ENCODE measurements at places on chromosomes 7 and 10.

- DNase-seq: no peak
Observed at GRCh38 chr7:141889321-141889720, 26.9 kb upstream of the OR9A4 start.

DNA sequence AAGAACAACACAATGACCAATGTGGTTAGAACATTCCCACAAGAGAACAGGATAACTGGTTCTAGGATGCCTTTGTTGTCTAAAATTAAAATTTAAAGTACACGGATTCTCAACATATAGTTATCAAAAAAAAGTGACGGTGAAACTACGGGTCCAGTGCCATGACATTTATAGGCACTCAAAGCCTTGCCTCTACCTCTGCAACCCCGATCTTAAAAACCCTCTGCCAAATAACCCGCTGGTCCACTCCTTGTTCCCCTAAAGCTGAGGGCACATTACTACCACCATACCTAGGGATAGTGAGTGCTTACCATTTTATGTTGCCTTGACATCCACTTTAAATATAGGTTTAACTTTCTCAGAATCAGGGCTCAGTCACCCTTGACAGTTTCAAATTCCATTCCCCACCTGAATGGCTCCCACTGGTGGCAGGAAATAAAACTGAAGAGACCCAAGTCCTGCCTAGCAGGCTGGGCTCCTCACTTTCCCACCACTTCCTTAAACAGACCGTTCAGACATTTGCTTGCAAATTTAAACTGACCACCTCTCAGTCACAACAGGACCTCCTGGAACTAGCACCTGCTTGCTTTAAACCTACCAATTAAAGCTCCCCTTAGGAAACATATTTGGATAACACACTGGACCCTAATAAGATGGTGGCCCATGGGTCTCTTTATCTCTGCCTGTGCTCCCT lies 169.9 kb upstream of the ASAH2 start:
- no peak for DNase-seq

DNA sequence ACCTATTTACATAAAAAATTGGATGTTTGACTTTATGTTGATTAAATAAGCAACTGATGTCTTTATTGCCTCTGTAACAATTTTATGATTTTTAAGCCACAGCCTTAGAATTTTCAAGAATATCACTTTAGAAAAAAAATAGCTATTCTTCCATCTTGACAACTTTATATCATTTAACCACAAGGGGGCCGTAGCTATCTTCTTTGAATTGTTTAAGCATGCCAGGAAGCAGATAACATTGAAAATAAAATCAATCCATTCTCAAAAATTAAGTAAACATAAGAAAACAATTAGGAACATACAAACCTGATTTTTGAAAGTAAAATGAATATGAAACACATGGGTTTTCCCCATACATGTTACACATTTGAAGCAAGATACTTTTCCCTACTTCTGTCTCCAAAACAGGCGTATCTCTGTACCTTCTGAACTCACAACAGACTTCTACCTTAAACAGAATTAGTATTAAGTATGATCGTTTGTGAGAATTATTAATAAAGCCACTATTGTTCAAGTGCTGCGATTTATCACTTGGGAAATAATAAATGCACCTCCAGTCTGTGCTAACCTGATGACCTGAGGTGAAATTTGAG lies 209.0 kb downstream of the CACNA2D1 start:
- peak; percentile 65 for DNase-seq

- no peak for DNase-seq
Observed at GRCh38 chr7:55549457-55549856, 22.8 kb downstream of the VOPP1 start.

GRCh38 chr10:25768167-25768566 lies 165.9 kb upstream of the MYO3A start:
- no peak for DNase-seq

DNA sequence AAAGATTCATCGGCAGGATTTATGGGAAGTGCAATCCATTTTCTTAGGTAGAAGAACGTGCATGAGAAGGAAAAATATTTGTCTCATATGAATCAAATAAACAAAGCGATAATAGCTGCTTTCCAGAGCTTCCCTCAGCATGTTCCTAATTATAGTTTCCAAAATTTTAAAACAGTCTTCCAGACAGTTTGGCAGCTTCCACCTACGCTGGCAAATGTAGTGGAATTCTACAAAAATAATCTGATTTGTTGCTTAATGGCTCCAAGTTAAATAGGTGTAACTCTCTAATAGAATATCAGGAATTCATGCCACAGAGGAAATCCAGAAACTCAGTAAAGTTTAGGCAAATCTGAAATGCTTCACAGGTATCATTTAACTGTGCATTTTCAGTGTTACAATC lies 23.3 kb upstream of the AGBL3 start:
- no peak for DNase-seq

DNA sequence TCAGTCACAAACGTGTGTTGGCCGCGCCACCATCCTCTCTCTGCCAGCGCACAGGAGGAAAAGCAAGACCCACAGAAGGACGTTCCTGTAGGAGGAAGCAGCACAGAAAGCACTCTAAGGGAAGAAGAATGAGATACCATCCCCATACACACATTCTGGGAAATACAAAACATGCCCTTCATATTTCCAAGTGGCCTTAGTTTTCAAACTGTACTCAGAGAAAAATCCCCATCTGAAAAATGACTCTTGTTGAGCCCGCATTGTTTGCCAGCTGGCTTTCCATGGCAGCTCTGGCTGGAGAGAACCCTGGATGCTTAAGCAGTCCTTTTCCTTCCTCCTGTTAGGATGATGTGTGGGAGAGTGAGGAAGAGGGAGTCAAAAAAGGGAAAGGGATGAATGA lies 33.1 kb downstream of the MTURN start:
- DNase-seq: no peak

DNA sequence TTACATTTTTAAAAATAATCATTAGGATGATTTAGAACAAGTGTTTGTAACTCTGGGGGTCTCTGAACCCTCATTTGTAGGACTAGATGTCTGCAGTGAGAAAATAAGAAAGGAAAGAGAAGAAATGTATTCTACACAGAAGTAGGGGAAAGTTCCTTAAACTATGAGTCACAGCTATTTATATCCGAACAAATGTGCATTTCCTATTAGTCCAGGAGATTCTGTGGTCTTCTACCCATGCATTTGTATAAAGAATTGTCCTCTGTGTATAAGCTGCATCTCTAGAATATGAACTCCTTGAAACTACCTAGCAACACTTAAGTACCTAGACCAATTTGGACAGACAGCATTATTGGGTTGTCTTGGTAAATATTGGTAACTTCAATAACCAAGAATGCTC lies 15.9 kb upstream of the CD36 start:
- no peak for DNase-seq

GRCh38 chr10:57142925-57143576 lies 782.0 kb upstream of the ZWINT start:
- no peak for DNase-seq

DNA sequence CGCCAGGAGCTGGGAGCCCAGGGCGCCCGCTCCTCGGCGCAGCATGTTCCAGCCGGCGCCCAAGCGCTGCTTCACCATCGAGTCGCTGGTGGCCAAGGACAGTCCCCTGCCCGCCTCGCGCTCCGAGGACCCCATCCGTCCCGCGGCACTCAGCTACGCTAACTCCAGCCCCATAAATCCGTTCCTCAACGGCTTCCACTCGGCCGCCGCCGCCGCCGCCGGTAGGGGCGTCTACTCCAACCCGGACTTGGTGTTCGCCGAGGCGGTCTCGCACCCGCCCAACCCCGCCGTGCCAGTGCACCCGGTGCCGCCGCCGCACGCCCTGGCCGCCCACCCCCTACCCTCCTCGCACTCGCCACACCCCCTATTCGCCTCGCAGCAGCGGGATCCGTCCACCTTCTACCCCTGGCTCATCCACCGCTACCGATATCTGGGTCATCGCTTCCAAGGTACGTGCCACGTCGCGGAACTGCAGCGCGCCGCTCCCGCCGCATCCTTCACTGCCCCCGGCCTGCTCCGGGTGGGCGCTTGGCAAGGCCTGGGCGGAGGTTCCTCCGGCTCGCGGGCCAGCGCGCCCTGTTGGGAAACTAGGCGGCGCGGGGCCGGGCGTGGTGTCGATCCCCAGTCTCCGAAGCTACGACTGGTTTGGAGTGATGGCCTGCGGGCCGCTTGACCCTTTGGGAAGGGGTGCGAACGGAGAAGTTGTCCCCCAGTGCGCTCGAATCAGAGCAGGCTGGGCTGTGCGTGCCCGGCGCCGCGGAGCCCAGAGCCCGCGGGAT lies 868 bp downstream of the EMX2 start:
- DNase-seq: no peak

DNA sequence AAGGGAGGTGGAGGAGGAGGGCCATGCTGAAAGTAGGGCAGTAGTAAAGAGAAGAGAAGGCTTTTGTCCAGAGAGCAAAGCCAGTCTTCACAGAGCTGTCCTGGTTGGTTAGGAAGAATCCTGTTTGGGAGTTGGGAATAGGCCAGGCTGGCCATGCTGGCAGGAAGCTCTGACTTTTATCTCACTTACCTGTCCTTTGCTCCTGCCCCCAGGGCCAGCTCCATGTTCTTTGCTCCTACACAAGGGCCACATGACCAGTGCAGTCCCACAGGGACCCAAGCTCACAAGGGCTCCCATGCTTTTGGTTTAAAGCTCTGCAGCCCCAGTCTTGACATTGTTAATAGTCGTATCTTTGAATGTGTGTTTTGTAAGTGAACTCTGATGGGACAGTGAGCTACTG lies 161.6 kb upstream of the KMT2E start:
- DNase-seq: no peak

DNA sequence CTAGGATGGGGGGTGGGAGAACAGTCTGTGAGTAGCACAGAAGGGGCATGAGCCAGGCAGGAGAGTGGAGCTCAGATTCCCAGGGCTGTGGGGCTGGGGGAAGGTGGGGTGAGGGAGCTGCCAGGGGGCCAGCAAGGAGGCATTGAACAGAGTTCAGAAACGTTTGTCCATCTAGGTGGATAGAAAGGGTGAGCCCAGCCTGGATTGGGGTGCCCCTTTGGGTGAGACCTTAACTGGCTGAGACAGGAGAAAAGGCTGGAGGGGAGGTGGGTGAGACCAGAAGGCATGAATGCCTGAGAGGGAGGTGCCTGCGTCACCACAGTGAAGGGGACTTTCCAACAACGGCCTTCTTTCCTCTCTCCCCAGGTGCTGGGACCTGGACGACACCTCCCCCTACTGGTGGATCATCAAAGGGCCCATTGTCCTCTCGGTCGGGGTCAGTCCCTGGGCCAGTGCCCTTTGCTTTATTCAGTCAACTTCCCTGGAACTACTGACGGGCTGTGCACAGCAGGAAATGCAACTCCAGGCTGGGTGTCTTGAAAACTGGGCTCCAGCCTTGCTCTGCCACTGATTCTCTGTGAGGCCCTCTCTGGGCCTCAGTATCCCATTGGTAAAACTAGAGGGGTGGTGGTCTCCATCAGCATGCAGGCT lies 11.0 kb downstream of the GHRHR start:
- peak; percentile 55 for DNase-seq

DNA sequence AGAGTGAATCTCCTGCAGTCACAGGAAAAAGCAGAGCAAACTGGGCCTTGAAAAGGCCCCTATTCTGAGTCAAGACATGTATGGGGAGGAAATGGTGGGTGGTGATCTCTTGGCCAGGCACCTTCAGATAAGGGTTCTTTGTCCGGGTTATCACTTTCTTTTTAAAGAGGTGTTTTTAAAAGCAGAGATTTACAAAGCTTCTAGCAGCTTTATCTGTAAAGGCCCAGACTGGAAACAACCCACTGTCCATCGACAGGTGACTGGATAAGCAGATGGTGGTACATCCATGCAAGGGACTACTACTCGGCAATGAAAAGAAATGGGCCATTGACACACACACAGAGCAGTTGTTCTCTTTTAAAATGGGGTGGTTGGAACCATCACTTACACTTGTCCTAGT lies 596.7 kb upstream of the MKI67 start:
- DNase-seq: no peak

DNA sequence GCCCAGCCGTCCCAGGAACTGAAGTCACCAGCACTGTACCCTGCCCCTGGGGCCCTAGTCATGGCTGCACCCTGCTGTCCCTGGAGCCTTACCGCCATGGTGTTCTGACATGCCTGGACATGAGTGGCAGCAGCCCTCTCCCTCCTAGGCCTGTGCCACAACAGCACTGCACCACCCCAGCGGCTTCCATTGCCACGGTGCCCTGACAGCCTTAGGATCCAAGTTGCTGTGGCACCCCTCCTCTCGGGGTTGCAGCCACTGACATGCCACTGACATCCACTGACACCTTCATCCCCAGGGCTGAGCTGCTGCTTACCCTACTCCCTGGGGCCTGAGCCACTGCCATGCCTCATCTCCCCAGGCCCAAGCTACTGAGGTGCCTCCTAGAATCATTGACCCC lies 39.6 kb upstream of the SHH start:
- no peak for DNase-seq

- DNase-seq: no peak
Observed at GRCh38 chr10:122765412-122765811, 65.8 kb upstream of the C10orf120 start.

DNA sequence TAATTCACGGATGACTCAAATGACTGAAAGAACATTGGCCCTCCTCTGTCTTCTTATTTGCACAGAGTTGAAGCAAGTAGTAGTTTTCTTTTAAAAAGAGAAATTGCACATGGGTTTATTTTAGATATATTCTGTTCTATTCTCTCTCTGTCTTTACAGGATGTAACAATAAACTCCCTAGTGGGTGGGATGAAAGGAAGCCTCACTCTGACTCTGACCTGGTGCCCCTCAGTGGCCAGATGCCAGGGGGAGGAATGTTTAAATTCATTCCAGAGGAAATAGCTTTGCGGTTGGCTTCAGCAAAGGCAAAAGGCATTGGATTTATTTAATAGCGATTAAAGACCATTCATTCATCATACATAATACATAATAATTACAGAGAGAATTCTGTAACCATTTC lies 156.4 kb upstream of the MTPN start:
- DNase-seq: no peak

- no peak for DNase-seq
Observed at GRCh38 chr7:44191171-44191570, 1.9 kb upstream of the GCK start.

DNA sequence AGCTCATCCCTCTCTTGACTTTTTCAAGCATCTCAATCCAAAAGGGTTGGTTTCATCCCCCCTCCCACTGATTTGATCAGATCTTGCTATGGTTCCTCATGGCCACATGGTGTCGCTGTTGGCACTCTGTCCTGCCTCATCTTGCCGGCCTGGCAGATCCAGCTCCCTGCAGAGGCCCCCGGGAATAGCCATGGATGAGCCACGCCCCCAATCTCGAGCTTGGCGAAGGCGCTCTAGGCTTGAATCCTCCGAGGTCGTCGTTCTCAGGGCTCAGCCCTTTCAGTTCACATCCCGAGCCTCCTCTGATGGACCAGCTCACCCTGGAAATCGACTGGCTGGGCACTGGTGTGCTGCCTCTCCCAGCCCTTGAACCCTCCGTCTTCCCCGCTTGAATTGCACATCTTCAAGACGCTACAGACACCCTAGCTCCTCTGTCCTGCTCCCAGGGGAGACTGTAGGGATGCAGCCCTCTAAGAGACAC lies 628.7 kb downstream of the TYW1 start:
- DNase-seq: peak; percentile 79

- DNase-seq: peak; percentile 29
Observed at GRCh38 chr7:26789481-26790184, 74.8 kb downstream of the SKAP2 start.
